Dermis microvascular lymphatic vessel endothelial cell (primary cell): ENCODE measurements at places on chromosomes 3 and 15. TPM values are rescaled to one million over a fixed set of nuclear protein-coding genes. Genes with fewer than 3 reads are reported as not detected.

The MUSTN1 gene
- total RNA-seq: 0.25 TPM in 1 of 2 replicates, not detected in the other

The CYP11A1 gene
- total RNA-seq: not detected in 2 replicates

DNA sequence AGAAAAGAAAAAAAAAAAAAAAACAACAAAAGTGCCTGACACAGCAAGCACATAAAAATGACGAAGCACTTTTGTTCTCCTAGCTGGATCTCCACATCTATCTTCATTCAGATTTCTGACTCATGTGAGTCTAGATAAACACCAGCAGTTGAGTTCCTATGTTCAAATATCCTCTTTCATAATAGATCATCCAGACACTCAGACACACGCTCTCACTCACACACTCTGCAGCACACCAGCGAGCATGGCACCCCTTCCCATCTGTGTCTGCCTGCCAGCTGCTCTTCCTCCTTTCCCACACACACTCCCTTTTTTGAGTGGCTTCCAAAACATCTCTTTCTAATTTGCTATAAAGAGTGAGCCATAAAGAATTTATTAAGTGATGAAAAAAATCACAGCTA, 19.8 kb upstream of the CELF6 start:
- DNase-seq: peak; percentile 81

- no peak for DNase-seq
Measured at GRCh38 chr3:152623286-152623911, 211.5 kb upstream of the P2RY1 start.

DNA sequence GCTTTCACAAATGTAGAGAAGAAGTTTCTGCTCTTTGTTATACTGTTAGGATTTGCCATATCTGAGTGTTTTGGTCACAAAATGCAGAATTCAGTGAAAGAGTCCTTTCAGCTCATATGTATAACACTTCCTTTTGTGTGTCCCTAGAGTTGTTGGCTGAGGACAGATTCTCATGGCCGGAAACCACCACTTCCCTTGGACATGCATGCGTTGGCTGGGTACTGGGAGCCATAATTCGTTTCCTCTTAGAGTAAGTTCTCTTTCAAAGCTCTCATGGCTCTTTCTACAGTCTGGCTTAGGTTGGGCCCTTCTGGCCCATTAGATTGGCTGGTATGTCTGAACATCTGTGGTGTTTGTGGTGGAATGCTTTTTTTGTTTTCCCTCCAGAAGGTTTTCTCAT, 298.5 kb downstream of the DIPK2A start:
- DNase-seq: peak; percentile 2

GRCh38 chr15:92751528-92751927, 96.0 kb upstream of the FAM174B start:
- DNase-seq: no peak

DNA sequence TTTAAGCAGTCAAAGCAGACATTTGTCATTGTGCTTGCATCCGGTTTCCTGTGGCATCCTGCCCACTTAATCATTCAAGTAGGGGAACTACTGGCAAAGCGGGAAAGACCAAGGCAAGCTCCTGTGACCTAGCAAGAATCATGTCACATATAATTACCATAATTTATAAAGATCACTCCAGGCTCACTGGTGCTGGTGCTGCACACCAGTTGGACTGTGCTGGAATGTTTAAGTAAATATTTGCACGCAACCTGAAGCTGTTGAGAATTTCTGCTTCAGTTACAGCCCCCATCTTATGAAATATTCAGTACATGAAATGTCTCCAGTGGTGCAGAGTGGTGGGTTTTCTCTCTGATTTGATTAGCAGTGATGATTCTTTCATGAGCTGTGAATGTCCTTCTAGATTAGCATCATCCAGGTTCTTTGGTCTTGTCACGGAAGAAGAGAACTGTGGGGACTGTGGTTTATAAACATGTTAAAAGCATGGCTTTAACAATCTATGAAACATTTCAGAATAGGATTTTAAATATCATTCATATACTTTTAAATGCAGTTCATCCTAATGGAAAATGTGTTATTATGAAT, 621.3 kb upstream of the EPHA6 start:
- DNase-seq: no peak
